ENCODE measurements at places on chromosomes 13 and 19.

GRCh38 chr13:94333131-94333820, 146.2 kb downstream of the DCT start:
- DNase-seq = no peak

DNA sequence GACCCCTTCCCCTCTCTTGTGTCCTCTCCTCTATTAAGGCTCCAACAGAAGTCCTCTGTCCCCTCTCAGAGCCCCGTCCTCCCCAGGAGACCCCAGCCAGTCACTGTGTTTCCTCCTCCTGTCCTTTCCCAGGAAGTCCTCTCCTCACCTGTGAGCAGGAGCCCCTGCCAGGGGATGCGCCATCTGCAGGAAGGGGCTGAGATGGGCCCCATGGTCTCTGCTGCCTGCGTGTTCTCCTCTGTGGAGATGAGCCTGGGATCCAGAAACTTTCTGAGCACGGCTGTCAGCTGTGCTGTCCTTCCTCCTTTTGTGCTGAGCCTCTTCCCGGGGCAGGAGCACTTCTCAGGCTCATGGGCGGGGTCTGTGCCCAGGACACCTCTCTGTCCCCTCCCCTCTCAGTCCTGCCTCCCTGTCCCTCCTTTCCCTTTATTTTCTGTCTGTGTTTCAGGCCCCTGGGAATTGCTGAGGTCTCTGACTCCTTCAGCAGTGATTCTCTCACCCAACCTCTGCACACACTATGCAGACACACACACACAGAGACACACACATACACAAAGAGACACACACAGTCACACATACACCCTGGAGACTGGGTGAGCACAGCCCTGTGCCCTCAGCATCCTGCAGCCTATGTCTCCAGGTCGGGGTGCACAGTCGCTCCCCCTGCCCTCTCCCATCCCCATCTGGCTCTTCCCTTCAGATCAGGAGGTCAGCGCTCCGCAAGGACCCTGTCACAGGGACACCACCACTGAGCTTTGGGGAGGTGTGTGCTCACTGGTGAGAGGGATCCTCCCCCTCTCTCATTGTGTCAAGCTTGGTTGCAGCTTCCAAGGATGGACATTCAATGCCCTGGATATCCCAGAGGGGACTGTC, at the start of gene CEACAM8:
CEACAM8 (minus strand) TSS at position 308 of the 873 bp plus-strand sequence; CDS start at position 212, 96 bp downstream.
- no peak for DNase-seq

DNA sequence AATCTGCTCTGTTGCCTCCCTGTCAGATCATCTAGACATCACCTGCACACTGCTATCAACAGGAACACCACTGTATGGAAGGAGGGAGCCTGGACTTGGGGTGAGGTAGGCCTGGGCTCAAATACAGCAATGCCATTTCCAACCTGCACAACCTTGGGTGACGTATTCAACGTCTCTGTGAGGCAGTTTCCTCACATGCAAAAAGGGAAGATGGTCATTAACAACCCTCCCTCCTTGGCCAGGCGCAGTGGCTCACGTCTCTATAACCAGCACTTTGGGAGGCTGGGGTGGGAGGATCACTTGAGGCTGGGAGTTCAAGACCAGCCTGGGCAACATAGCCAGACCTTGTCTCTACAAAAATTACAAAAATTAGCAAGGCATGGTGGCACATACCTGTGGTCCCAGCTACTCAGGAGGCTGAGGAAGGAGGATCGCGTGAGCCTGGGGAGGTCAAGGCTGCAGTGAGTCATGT, 13.1 kb downstream of the XRCC1 start:
- DNase-seq = no peak

GRCh38 chr19:3225169-3225485, 666 bp downstream of the CELF5 start:
- no peak for DNase-seq

GRCh38 chr13:40458720-40458990, 207.8 kb downstream of the FOXO1 start:
- DNase-seq = no peak

DNA sequence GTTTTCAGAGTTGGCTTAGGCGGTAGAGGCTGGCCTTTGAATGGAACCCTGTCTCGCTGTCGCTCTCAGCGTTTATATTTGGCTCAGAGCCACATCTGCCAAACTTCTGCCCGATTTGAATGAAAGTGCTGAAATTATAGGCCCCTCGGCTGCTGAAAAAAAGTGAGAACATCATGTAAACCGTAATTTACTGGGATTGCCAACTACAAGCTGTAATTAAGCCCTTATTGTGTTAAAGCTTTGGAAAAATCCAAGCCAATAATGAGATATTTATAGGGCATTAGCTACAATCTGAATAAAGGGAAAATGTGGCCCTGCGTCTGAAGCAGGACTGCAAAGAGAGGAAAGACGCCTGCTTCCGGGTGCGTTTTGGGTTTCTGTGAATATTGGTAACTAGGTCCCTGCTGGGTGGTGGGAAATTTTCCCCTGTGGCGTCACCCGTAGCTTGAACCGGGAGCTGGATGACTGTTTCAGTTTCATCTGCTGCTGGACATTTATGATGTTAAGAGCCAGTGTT, 9.9 kb downstream of the DNM2 start:
- DNase-seq = no peak

DNA sequence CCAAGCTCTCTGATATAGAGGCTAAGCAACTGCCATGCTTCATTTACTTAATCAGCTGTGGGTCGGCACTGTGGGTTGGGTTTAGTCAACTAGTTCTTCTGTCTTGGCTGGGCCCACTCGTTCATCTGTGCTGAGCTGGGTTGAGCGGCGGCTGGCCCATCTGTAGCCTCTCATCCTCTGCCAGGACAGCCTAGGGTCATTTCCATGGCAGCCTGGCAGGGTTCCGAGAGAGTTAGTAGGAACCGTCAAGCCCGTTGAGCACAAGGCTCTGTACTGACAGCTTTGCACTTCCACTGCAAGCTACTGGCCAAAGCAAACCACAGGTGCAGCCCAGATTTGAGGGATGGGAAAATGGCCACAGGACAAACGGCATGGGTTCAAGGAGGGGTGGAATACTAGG, 6.6 kb upstream of the ZNF835 start:
- no peak for DNase-seq

- DNase-seq = no peak
Measured at GRCh38 chr19:20470345-20471135, 95.0 kb downstream of the ZNF737 start.
